Fibroblast of skin of back (primary cell): ENCODE measurements at places on chromosomes 5 and 9.

DNA sequence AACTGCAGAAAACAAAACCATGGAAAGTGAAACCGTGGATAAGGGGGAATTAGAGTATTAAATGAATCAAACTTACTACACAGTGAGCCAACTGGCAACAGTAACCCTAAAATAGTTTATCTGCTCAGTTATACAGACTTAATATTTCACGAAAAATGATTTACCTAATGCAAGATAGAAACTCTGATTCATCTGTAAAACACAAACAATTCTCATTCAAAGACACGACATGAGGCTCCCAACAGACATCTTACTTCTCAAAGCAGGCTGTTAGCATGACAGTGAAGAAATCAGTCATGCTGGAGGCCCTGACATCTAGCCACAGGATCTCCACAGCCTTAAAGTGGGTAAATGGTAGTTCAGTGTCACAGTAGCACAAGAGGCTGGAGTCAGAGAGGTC is 131.2 kb downstream of the FBN2 start:
- no peak for DNase-seq

- no peak for DNase-seq
These were observed 167.8 kb downstream of the GABRB2 start for GRCh38 chr5:161378701-161379100.

GRCh38 chr5:177508837-177509236 is 789 bp downstream of the DOK3 start:
- no peak for DNase-seq

DNA sequence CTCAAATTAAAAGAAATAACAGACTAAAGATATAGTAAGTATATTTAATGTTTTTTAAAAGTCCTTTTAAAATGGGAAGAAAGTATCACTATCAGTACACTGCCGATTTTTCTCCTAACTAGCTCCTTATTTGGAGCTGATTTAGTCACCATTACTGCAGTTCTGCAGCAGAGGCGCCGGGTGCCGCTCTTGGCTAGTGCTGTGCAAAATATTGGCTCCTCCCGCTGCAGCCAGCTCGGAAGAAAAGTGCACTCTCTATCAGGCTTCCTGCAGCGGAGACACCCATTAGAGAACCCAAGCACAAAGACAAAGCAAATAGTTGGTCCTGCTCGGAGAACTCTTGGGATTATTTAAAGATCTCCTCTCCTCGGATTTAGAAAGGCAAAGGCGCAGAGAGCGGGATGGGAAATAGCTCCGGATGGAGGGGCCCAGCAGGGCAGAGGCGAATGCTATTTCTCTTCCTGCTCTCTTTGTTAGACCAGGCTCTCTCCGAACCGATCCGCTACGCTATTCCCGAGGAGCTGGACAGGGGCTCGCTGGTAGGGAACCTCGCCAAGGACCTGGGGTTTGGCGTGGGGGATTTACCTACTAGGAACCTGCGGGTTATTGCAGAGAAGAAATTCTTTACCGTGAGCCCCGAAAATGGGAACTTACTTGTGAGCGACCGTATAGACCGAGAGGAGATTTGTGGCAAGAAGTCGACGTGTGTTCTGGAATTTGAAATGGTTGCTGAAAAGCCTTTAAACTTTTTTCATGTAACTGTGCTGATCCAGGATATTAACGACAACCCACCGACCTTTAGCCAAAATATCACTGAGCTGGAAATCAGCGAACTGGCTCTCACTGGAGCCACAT is at the start of gene PCDHGB3:
Gene PCDHGB3, plus strand, starts transcription at position 249 of the 855 bp plus-strand sequence. Its CDS starts 153 bp downstream, at position 402.
- DNase-seq: peak; percentile 69

DNA sequence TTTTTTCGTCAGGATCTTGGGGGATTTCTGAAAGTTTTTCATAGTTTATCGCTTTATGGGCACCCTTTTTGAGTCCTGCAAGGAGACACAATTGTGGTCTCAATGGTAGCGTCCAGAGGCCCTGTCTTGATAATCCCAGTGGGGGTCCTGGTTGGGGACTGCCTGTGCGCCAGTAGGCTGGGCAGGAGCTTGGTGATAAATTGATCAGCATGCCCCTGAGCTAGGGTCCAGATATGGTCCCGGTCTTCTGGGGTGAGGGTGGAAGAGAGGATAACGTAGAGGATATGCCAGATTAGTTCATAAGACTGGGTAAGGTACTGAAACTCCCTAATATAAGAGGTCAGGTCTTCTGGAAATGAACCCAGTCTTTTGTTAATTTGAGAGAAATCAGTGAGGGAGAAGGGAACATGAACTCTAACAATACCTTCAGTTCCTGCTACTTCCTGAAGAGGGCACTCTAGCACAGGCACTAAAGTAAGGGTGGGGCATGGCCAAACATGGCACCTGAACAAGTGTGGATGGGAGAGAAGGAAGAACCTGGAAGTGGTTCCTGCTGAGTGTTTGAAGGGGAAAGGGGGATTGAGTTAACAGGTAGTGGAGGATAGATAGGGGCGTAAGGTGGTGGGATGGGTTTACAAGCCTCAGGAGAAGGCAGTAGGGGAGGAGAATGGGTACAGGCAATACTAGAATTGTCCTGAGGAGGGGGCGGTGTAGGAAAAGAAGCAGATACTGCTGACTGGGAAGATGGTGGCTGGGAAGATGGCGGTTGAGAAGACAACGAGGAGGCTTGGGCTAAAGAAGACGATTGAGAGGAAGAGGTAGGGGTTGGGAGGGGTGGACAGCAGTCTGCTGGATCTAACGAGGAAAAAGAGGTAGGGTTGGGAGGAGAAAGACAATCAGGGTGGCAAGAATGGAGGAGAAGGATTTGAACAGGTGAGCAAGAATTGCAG is 33.8 kb upstream of the ANXA2R start:
- DNase-seq: peak; percentile 40

- DNase-seq: peak; percentile 18
These were observed 19.3 kb downstream of the PGGT1B start for GRCh38 chr5:115243412-115243811.

DNA sequence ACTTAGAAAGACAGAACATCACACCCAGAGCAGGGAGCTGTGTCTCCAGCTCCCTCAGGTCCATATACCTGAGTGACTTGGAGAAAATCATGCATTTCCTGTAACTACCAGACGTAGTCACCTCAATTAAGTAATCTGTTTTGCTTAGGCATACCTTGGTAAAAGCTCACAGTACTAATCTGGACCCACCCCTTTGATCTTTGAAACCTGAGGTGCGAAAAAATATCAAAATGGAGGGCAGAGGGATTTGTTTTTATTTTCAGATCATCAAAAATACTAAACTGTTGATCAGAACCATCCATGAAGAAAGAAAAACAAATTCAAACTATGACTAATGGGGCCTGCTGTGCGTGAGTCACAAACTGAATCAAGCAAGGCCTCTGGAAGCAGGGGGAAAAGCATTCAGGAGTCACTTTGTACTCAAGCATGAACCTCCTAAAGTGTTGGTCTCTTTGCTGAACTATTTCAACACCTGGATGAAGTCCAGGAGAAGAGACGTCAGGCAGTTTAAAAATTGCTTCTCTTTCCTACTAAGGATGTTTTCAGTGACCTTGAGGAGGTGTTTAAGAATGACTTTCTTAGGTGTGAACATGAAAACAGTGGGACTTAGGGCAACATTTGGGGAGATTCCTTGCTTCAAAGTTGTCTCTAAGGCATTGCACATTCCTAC is 76.3 kb downstream of the MUSK start:
- peak; percentile 95 for DNase-seq

DNA sequence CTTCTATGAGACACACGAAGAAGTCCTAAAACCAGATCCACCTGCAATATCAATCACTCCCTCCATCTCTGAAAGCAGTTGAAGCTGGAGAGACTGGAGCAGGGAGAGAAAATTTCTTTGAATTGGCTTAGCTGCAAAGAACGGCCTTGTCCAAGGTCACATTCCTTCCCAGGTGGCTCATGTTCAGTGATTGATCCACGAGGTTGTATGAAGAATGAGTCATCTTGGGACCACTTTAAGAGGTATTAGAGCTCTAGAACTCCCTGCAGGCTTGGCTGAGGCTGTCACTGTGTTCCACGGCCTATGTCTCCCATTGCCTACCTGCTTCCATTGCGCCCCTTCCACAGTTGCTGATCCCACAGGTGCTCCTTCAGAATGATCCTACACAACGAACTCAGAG is 68.2 kb downstream of the HMHB1 start:
- no peak for DNase-seq

GRCh38 chr9:16625811-16626210 is 244.7 kb downstream of the BNC2 start:
- peak; percentile 65 for DNase-seq

- no peak for DNase-seq
These were observed 34.8 kb downstream of the DYNC2I2 start for GRCh38 chr9:128621730-128622455.

- DNase-seq: peak; percentile 50
These were observed 30.5 kb upstream of the UBAP2 start for GRCh38 chr9:34079181-34079580.

- no peak for DNase-seq
These were observed 41.3 kb downstream of the GARNL3 start for GRCh38 chr9:127305838-127306226.

DNA sequence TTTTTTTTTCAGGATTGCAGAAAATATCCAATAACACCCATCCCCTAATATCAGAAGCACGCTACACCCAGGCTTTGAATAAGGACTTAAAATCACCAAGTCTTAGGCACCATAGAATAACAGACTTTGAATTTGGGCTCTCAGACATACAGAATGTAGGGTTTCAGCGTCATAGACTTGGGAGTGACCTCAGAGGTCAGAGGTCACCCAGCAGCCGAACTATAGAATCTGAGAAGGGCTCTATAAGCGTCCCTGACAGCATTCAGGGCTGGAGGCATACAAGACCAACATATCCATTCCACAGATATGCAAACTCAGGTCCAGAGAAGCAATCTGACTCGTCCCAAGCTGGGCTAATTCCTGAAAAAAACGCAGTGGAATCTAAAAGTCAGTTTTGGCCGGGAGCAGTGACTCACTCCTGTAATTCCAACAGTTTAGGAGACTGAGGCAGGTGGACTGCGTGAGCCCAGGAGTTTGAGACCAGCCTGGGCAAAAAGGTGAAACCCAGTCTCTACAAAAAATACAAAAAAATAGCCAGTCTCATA is 34.7 kb downstream of the SLC6A7 start:
- DNase-seq: peak; percentile 39

DNA sequence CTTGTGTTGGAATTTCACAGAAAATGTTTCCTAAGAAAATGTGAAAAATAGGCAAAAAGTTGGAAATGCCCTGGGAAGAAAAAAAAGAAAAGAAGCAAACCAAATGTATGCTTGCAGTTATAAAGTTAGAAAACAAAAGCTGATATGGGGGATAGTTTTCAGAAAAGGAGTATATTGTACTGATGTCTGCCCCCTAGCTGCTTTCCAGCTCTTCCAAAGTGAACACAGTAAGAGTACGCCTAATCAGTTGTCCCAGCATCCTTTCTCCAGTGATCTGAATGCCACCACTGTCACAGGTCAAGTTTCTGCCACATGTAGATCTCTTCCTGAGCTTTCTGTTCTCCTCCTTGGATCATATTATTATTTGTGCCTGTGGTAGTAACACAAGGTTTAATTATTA is 5.8 kb downstream of the TYRP1 start:
- no peak for DNase-seq

GRCh38 chr9:109422641-109423040 is 75.5 kb downstream of the PTPN3 start:
- DNase-seq: no peak

GRCh38 chr5:158381614-158382160 is 522.7 kb upstream of the CLINT1 start:
- DNase-seq: no peak

GRCh38 chr5:132546108-132546507 is 2.8 kb upstream of the IL5 start:
- no peak for DNase-seq

DNA sequence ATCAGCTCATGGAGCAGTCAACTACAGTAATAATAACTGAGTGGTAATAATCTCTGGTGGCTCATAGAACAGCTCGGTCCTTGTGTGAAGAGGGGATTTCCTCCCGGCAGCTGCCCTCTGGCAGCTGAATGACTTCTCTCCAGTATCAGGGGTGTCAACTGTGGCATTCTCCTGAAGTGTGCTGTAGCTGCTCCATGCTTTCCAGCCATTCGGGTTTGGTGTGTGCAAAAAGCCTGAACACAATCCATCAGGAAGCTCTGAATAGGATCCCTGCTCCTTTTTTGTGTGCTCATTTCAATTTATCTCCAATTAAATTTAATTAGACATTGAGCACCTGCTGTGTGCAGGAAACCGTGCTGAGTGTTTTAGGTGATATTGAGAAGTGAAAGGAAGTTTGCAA is 59.8 kb upstream of the BARX1 start:
- DNase-seq: no peak

- no peak for DNase-seq
These were observed 49.3 kb downstream of the NREP start for GRCh38 chr5:111707630-111708164.

DNA sequence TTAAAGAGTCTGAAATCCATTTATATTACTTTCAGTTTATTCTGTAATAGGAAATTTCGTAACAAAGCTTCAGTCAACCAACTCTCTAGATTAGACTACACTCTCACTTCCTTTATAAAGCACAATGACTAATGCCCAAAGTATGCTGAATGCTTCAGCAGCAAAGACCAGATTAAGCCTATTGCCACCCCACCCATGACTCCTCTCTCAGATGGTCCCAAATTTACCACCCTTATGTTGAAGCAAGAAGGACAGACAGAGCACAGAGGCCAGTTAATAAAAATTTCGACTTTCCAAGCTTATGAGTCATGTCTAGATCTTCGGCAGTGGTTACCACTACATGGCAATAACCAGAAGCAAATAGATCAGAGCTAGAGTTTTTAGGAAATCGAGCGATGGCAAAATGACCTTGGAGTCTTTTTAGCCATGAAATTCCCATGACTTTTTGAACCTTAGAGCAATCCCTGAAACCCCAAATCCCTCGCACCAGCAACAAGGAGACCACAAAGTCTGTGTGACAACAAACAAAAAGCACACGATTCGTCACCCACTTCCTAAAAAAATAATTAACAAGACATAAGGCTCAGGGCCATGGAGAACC is 287.8 kb upstream of the RASA1 start:
- peak; percentile 85 for DNase-seq

DNA sequence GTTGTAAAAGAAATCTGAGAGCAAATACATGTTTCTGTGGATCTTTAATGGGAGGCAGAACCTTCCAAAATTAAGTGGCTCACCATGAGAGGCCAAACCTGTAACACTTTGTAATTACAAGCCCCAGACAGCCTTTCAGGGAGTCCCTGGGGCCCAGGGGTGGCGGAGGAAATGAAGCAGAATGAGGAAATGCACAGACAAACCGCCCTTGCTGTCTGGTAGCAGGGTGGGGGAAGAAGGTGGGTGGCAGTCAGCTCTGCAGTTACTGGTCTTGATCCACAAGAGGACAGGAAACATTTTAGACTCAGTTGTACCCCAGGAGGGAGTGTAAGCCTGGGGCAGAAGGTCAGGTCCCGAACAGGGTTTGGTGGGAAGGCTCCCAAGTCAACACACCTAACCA is 6.5 kb downstream of the ARL14EPL start:
- no peak for DNase-seq
